ENCODE measurements at places on chromosomes 4 and X.

DNA sequence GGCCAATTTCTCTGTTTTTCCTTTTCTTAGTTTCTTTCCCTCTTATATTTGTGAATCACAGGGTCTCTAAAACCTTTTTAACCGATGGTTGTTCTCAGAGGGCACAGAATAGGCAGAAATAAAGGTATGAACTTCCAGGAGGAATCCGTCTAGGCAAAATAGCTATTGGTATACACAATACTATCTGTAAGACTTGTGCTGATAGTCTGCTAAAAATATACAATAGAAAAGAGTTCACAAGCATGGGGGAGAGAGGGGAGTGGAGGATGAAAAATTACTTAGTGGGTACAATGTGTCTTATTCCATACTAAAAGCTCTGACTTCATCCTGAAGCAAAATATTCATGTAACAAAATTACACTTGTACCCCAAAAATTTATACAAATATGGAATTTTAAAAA, 30.2 kb downstream of the ANTXR2 start:
- DNase-seq, result no peak

- DNase-seq, result peak; percentile 8
Measured at GRCh38 chrX:58025979-58026378, 115.7 kb upstream of the ZXDA start.

DNA sequence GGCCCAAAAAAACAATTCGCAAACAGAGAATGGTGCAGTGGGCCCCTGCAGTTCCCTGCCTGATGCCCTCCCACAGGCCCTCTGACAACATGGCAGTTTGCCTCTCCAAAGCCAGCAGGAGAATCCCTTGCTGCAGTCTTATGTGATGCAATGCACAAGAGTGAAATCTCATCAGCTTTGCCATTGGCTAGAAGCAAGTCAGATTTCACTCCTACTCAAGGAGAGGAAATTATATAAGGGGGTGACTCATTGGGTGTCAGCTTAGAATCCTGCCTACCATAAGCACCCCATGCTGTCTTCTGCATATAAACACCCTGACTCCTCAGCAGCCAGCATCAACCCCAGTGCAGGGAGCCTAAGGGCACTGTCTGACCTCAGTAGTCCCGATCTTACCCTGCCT, 157.3 kb upstream of the LDB2 start:
- DNase-seq, result no peak

DNA sequence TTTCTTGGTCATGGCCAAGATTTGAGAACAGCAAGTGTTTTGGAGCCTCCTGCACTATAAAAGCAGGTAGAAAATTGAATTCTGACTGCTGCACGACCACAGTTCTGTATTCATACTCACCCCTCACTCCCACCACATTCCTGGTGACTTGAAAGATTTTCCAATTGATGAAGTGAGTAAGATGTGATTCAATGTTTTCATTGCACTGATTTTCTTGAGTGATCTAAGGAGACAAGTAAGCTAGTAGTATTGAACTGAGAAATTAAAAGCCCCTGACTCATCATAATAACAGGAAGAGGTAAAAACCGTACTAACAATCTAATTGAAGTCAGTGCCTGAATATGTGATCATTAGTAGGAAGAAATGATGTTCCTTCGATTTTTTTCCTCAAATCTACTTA, 6.1 kb upstream of the SEC24D start:
- DNase-seq, result no peak

DNA sequence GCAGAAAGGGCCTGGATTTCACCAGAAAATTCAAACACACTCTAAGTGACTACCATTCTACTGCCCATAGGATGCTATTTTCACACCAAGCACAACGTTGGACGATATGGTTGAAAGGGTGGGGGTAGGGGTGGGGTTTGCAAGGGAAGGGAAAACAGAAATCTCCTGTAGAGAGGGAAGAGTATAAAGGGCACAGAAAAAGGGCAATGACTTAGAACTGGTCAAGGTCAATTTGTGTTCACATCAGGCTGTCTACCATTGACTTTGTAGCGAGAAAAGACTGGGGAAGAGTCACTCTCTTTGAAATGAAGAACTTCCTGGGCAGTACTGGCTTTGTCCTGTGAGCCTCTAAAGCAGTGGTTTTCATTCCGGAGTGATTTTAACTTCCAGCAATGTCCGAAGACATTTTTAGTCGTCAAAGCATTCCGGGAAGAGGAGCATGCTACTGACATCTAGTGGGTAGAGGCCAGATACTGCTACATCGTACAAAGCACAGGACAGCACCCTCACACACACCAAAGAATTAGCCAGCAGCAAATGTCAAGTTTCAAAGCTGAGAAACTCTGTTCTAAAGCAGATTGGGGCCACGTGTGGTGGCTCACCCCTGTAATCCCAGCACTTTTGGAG, 48.4 kb upstream of the SLC7A3 start:
- DNase-seq, result no peak

DNA sequence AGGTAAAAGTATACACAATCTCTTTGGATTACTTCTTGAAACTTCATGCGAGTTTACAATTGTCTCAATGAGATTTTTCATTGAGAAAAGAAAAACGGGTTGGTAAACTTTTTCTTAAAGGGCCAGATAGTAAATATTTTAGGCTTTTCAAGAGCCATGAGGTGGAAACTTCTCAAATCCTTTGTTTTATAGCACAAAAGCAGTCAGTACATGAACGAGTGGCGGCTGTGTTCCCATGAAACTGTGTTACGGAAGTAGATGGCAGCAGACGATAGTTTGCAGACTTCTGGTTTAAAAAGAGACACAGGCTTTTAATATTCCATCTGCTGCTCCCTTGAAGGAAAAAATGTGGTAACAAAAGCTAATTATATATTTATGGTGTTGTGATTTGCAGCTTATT, 332.0 kb downstream of the TENM3 start:
- no peak for DNase-seq

DNA sequence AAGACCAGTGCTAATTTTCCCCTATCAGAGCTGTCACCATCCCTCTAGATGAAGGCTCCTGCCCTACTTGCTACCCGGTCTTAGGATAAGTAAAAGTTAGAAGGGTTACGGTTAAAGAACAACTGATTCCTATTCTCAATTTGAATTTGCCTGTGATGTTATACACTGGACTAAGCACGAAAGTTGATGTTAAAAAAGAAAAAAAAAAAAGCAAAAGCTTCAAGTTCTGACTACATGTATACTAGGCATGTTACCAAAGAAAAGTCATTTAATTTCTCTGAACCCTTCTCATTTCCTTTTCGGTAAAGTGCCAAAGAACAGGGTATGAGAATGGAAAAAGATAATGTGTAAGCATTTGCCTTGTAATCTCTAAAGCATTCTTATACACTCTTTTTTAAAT, 1.4 kb upstream of the PPID start:
- no peak for DNase-seq

DNA sequence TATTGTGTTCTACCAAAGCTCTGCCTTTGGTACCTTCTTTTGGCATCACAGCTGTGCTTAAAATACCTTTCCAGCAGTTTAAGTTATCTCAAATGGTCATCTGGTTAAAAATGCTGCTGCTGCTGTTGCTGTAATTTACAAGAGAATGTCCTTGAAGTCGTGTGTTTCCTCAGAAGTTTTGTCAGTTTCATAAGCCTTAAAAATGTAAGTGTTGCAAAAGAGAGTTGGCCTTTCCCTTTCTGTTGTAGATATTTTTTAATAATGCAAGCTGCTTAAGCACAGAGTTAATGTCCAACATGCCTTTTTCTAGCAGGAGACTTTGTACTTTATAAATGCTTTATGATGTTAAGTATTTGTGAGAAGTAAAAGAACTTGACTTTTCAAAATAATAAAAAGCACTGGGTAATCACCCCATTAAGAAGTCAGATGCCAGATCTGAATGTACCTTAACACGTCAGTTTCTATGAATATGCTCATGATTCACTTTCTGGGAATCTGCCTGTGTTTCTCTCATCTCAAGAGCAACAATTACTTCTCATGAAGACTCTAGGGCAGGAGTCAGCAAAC, 35.3 kb upstream of the TENM3 start:
- no peak for DNase-seq

- peak; percentile 68 for DNase-seq
Measured at GRCh38 chrX:47568656-47569295, 7.8 kb downstream of the ARAF start.

DNA sequence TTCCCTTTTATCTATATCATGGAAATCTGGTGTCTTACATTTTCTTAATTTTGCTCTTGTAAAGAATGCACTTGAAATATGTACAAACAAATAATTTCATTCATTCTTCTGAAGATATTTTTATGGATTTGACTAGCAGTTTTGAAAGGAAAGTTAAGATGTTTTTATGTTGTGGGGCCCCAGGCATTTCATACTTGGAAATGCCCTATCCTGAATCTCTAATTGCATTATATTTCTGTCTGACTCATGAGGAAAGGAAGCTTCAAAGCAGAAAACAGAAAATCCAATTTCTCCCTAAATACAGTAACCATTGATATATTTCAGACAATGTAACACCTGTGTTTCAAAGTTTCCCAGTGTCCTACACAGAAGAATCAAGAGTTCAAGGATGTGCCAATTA, 73.2 kb upstream of the NPNT start:
- DNase-seq, result no peak

DNA sequence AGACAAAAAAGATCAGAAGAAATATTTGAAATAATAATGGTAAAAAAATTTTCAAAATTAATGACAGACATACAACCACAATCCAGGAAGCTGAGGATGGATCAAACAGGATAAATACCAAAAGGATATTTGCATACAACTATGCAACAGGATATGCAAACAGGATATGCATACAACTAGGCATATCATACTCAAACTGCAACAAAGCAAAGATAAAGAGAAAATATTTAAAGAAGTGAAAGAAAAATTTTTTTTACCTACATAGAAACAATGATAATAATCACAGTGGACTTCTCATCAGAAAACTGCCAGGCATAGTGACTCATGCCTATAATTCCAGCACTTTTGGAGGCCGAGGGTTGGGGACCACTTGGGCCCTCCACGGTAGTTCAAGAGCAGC, 11.3 kb upstream of the DHX15 start:
- no peak for DNase-seq

- no peak for DNase-seq
Measured at GRCh38 chr4:181566490-181566889, 676.7 kb upstream of the TENM3 start.

GRCh38 chr4:97235521-97235920, 907.8 kb downstream of the STPG2 start:
- DNase-seq, result no peak

GRCh38 chr4:53234111-53234510, 131.8 kb downstream of the SCFD2 start:
- no peak for DNase-seq

DNA sequence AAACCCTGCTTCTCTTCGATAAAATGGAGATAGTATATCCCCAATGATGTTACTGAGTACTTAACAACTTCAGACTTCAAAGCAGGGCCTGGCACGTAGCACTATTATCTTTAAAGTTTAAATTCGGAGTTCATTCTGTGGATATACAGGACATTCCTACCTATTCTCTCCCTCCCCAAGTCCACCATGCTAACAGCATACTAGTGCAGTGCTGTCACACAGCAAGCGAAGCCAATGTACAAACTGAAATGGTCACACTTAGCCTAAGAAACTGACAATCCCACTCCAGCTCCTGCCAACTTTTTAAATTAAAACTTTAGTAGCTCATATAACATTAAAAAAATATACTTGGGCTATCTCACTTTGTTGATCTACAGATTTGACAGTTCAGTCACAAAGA, 1.2 kb upstream of the DNAJB14 start:
- no peak for DNase-seq

DNA sequence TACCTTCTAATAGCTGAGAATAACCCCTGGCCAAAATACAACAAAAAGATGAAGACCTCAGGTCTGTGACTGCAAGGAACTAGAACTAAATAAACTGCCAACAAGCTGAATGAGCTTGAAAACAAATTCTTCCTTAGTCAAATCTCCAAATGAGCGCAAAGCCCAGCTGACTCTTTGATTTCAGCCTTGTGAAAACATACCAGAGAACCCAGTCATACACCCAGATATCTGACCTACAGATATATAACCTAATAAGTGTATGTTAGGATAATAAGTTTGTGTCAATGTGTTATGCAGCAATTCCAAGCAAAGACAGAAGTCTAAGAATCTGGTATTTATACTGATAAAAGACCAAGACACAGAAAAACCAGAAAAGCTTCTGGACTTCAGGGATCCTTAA, 38.0 kb upstream of the ADGRL3 start:
- DNase-seq, result no peak

DNA sequence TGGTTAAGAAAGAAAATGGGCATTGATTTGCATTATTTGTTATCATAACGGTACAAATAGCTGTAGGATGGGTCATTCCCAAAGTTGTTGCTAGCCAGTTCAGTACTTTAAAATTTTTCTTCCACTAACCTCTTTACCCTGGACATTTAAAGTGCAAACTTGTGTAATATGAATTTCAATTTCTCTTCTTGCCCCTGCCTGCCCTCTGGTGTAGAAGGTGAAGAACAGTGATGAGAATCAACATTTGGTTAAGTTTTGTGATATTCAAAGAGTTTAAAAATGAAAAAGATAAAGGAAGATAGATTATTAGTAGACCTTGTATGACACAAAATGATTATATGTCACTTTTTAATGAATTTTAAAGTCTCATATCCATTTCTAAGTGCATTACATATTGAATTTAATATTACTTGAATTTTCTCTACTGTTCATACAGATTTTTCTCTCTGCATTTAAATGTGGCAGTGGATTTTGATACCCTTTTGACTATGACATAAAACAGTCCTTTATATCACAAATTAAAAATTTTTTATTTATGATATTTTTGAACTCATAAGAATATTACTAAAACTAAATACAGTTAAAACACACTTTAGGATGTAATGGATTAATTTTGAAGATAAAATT, 337.7 kb downstream of the BMPR1B start:
- DNase-seq, result no peak

GRCh38 chr4:111066447-111066846, 443.6 kb upstream of the PITX2 start:
- DNase-seq, result no peak

- DNase-seq, result no peak
Measured at GRCh38 chrX:22650691-22651090, 349.1 kb upstream of the DDX53 start.

GRCh38 chrX:109352066-109352588, 129.8 kb downstream of the GUCY2F start:
- no peak for DNase-seq

DNA sequence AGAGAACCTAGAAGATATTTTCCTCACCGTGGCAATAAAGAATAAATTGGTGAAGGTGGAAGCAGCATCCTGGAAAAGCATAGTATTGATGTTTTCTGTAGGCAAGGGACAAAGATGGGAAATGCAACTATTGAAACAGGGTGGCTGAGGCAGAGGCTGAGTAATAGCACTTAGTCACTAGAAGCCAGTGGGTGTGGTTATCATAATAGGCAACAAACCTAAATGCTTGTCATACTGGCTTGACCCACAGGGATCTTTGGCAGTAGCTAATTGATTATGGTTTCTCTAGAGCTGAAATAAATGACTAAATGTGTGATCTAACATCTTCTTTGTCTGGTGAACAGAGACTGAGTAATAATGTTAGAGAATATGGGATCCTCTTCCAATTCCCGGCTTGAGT, 353.6 kb upstream of the RPS6KA3 start:
- no peak for DNase-seq

DNA sequence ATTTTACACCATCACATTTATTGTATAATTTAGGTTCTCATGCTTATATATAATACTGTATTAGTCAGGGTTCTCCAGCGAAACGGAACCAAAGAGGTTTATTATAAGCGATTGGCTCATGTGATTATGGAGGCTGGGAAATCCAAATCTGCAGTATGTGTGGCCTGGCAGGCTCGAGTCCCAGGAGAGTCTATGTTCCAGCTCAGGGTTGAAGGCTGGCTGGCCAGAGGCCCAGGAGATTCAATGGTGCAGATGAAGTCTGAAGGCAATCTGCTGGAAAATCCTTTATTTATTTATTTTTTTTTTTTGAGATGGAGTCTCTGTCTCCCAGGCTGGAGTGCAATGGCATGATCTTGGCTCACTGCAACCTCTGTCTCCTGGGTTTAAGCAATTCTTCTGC, 63.0 kb upstream of the WDFY3 start:
- DNase-seq, result no peak
